Left ventricle myocardium inferior (tissue), 1 donor: ENCODE measurements at places on chromosomes 11 and 22. TPM values are rescaled to one million over a fixed set of nuclear protein-coding genes. Genes with fewer than 3 reads are reported as not detected.

Gene COMT
- total RNA-seq, result 81.5 TPM

Gene PTPRCAP
- total RNA-seq, result 0.60 TPM

DNA sequence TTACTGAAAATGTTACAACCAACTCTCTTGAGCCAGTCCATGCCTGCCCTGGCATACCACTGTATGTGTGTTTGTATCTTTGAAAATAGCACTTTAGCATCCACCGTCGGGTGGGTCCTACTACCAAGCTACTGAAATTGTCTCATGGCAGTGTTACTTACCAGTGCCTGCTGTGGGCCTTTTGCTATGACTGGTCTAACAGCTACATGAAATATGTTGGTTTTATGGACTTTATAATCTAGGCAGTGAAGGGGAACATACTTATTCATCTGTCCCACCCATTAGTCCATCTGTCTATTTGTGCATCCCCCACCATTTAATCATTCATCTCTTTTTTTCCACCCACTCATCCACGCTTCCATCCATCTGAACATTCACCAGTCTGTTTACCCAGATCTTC lies 106.0 kb downstream of the NAV2 start:
- H3K36me3 ChIP-seq, result no peaks in the 10 kb centered on the region
- H3K4me1 ChIP-seq, result peaks cover 49% of the 10 kb centered on the region
- no peak overlapping the region for H3K27ac ChIP-seq
- no peaks in the 10 kb centered on the region for H3K27me3 ChIP-seq
- H3K4me3 ChIP-seq, result no peak overlapping the region
- DNase-seq, result no peak

- peaks cover 5% of the 10 kb centered on the region for H3K27me3 ChIP-seq
- H3K27ac ChIP-seq, result no peak overlapping the region
- H3K4me1 ChIP-seq, result peaks cover 14% of the 10 kb centered on the region
- no peaks in the 10 kb centered on the region for H3K36me3 ChIP-seq
Observed at GRCh38 chr11:62974848-62975522, 9.8 kb downstream of the SLC22A6 start.
